ENCODE measurements at places on chromosomes 13 and 19.

- DNase-seq = no peak
Observed at GRCh38 chr19:47610902-47611301, 2.0 kb downstream of the BICRA start.

GRCh38 chr13:99626461-99627082 lies 125.3 kb downstream of the TM9SF2 start:
- DNase-seq = no peak

GRCh38 chr13:105848494-105848893 lies 687.0 kb downstream of the EFNB2 start:
- no peak for DNase-seq

GRCh38 chr13:113152984-113153809 lies 5.3 kb upstream of the PROZ start:
- DNase-seq = no peak

GRCh38 chr13:85662186-85662585 lies 137.0 kb downstream of the SLITRK6 start:
- no peak for DNase-seq

- DNase-seq = no peak
Observed at GRCh38 chr13:25242956-25243355, 44.3 kb downstream of the MTMR6 start.

GRCh38 chr19:19209372-19209771 lies 2.4 kb upstream of the NCAN start:
- no peak for DNase-seq

GRCh38 chr19:34235425-34235940 lies 18.9 kb upstream of the GARRE1 start:
- no peak for DNase-seq

GRCh38 chr13:90477216-90477615 lies 870.3 kb upstream of the MIR17HG start:
- DNase-seq = no peak

GRCh38 chr13:23618341-23618740 lies 48.1 kb downstream of the TNFRSF19 start:
- no peak for DNase-seq

DNA sequence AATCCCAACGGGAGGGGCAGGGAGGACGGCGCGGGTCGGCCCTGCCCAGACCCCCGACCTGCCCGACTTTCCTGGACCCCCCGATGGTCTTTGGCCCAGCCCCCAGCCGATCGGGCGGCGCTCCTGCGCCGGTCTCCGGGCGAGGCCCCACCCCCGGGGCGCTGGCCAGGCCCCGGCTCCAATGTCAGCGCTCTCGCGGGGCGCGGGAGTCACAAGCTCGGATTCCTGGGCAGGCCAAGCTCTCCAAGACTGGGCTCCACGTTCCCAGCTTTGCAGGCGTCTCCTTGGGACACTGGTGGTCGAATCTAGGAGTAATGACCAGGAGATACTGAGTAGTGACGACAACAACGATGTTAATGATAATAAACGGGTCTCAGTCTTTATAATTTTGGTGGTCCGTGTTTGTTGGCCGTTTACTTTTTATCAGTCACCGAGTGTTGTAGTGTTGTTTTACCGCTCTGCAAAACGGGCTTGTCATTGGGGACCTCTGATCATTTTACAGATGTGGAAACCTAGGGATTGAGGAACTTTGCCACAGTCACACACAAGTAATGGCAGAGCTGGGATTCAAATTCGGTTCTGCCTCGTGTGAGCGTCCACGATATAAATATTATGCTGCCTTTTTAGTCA lies 545 bp downstream of the RAD23A start:
- DNase-seq = peak; percentile 27

GRCh38 chr13:93552596-93552995 lies 326.0 kb downstream of the GPC6 start:
- no peak for DNase-seq

DNA sequence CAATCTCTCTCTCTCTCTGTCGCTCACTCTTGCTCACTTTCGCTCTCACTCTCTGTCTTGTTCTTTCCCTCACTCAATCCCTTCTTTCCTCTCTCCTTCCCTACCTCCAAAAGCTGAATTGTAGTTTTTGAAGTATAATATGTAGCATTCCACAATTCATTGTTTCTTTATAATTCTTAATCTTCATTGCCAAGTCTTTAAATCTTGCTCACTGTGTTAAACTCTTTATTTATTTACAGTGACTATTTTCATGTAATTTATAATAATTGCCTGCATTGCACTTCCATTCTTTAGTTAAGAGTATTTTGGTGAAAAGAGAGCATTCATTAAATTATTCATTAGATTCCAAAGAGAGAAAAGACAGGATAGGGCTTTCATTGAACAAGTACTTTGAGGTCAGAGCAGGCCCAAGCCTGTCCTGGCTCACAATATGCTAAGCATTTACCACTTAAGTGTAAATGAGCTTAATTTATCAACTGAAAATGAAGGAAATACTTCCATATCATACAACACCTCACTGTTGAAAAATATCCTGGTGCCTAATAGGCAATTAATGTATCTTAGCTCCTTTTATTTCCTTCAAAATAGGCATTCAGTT lies 257.4 kb upstream of the SLITRK1 start:
- DNase-seq = no peak

DNA sequence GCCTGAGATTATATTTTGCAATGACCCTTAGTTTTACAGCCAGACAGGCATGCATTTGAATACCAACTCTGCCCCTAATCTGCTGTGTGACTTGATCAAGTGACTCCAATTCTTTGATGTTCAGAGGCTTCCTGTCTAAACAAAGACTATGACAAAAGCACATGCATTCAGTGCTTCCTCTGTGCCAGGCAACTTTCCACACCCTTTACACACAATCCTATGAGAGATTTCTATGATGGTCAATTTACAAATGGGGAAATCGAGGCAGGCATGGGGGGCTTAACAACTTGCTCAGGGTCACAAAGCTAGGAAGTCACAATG lies 3.7 kb upstream of the LYPD3 start:
- DNase-seq = peak; percentile 65

- no peak for DNase-seq
Observed at GRCh38 chr13:52921194-52921593, 72.8 kb upstream of the PCDH8 start.

DNA sequence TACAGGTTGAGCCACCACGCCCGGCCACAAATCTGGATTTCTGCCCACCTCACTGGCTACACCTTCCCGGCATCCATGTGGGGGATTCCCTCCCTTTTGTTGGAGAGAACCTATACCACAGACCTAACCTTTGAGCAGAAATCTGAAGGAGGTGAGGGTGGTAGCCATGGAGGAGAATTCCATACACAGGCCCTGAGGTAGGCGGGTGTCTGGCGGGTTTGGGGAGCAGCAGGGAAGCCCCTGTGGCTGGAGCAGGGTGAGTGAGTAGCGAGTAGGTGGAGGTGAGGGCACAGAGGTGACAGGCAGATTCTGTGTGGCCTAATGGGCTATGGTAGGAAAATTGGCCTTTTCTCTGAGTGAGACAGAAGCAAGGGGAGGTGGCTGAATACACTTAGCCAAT lies 10.6 kb downstream of the EIF3K start:
- DNase-seq = no peak

DNA sequence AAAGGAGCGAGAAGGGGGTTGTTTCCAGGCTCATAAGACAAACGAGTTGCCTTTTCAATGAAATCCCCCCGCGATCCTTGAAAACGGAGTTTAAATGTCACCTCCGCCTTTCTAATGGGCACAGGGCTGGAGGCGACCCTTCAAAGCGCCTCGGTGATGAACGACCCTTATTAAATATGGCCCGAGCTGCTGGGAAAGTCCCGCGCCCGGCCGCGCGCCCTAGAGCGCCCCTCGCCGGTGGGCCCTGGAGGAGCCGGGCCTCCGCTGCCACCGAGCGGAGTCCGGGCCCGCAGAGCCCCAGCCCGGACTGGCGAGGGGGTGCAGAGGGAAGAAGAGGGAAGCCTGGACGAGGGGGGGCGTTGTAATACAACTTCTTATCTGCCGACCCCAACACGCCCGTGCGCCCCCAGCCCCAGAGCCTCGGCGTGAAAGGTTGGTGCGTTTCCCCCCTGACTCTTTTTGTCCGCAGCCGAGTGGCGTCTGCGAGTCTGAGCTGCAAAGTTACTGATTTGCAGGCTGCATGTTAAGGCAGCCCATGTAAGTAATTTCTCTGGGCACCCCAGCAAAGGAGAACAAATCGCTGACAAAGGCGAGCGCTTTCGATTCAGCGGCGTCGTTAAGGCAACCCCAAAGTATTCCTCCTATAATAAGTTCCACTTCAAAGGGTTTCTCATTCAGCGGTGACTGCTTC lies 11.9 kb downstream of the ZIC5 start:
- no peak for DNase-seq

- no peak for DNase-seq
Observed at GRCh38 chr19:41174297-41174928, 18.6 kb upstream of the CYP2S1 start.

DNA sequence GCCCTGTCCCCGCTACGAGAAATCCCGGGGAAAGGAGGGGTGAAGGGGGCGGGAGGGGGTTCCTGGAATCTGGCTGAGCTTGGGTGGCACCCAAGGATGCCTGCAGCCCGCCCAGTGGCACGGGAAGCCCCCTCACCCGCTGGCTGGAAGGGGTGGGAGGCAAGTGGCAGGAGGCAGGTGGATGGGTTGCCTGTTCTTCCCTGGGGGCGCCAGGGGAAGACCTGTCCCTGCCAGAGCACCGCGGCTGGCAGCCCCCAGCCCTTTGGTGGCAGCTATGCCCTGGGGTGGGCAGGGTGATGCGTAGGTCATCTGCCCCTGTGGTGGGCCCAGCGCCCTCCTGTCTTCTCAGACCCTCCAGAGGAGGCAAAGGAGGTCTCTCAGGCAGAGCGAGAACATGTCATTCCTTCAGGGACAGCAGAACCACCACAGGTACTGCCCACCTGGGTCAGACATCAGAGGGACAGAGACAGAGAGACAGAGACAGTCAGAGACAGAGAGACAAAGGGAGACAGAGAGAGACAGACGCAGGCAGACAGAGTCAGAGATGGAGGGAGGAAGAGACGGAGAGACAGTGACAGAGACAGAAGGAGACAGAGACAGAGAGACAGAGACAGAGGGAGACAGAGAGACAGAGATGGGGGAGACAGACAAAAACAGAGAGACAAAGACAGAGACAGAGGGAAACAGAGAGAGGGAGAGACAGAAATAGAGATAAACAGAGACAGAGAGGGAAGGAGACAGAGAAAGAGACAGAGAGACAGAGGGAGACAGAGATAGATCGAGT lies 36.7 kb downstream of the EFNA2 start:
- no peak for DNase-seq

- DNase-seq = no peak
Observed at GRCh38 chr19:35342430-35342829, 5.3 kb upstream of the FFAR1 start.

DNA sequence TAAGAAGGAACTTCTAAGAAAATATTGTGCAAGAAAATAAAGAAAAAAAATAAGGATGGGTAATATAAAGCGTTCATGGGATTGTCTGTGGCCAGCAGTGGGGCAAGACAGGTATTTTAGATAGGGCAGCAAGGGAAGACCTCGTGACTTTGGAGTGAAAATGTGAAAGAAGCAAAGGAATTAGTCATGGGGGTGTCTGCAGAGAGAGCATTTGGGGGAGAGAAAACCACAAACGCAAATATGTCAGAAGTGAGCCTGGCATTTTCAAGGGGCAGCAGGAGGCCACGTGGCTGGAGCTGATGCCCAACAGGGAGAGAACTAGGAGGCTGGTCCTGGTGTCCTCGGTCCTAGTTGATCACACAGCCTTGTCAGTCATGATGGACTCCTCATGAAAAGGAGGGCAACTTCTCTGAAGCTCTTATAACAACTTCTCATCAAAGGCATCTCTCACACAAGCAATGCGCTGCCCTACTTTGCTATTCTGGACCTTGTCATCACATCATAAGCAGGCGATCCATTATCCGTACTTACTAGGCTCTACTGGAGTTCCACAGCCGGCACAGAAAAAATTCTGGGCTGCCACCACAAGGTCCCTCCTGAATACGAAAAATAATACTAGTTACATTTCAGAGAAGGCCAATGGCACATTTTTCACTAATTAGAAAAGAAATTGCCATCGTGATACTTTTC lies 31.0 kb downstream of the RUBCNL start:
- no peak for DNase-seq

DNA sequence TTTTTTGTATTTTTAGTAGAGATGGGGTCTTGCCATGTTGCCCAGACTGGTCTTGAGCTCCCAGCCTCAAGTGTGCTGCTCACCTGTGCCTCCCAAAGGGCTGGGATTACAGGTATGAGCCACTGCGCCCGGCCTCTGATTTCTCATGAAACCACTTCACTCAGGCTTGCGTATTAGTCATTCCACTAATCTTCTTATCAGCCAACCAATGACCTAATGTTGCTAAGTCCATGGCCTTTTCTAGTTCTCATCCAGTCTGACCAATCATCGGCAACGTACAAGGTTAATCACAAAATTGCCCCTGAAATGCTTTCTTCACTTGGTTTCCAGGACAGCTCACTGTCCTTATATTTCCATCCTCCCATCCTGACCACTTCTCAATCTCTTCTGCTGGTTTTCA lies 605.3 kb upstream of the SLC10A2 start:
- no peak for DNase-seq

DNA sequence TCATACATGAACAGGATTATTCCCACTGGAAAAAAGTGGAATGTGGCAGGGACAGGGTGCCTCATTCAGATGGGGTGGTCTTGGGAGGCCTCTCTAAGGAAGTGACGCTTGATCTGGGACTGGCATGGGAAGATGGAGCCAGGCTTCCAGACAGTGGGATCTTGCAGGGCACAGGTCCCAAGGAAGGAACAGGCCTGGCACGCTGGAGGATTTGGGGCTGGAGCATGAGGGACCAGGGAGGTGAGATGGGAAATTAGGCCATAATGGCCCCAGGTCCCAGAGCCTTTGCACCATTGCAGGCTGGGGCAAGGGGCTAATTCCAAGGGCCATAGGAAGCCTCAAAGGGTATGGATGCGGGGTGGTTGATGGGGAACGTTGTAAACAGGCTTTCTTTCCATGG lies 9.2 kb downstream of the ZNF536 start:
- DNase-seq = no peak

- DNase-seq = no peak
Observed at GRCh38 chr19:4018140-4018613, 10.6 kb downstream of the PIAS4 start.

DNA sequence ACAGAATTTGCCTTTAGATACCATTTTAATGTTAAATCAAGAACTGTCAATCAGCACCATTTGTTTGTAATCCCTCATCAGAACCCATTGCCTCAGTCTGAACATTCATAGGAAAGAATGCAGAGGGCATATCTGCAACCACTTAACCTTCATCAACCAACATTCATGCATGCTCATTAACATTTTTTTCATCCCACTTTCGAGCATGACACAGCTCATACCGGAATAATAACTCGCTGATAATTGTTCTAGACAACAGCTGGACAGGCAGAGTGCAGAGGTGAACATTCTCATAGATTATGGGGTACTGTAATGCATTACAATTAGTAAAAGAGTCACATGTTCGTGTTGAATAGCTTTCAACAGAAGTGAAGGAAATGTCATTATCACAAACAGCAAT lies 216.8 kb downstream of the DIAPH3 start:
- no peak for DNase-seq
